ENCODE measurements at places on chromosomes 2 and 18.

DNA sequence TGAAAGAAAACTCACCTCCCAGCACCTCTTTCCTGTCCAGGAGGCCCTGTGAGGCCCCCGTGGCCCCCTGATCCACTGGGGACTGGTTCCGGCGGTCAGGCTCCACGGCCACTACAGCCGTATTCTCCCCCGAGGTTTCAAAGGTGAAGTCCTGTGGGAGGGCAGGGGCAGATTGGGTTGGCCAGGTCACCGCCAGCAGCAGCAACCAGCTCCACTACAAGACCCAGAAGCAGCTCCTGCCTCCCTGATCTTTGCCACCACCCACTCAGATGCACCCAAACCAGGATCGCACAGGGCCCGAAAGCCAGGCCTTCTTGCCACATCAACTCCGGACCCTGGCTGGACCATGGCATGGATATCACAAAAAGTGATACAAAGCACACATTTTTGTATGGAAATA is 21.9 kb downstream of the SDC1 start:
- DNase-seq, result no peak

DNA sequence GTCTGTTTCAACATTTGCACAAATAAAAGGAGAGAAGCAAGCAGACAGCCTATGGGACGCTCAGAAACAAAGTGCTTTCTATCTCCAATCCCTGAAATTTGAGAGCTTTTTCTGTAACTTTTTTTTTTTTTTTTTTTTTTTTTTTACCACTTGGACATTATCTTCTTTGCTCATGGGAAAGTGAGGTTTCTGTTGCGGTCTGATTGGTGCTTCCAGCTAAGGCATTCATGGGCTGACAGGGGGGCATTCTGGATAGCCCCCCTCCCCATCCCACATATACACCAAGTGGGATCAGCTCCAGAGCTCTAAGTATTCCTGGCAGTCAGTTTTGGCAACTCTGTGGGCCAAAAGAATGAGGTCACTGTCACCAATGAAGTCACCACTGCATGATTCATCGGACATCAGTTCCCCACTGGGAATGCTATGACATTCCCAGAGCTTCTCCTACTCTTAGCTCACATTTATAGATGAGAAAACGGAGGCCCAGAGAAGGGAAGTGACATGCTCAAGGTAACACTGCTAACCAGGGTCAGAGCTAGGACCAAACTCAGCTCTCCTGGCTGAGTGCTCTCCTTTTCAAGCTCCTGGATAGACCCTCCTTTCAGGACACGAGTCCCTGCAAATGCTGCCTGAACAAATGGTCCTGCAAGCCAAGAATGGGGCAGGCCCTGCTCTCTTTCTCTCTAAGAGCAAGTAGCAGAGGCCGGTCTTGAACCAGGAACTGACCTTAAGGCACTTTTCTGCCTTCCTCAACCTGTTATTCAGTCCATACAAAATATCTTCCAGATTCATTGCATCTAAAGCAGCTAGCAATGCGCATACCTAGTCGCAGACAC is 61.3 kb downstream of the TMEM247 start:
- DNase-seq, result no peak

- DNase-seq, result no peak
These were observed 29.6 kb downstream of the ARHGAP15 start for GRCh38 chr2:143158551-143159485.

DNA sequence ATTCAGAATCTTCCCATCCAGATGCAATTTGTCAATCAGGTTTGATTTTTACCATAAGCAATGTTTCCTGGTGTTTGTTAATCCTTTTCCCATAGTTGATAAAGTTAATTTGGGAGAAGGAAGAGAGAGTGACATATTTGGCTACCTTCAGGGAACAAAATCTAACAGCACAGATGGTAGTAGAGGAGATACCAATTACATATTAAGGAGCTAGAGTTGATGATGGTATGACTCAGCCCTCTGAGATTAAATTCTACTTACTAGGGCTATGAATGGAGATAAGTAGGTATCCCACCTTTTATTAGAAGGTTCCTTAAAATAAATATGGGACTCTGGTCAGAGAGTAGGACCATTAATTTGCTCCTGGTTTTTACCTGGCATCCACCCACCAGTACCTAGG is 139.7 kb downstream of the EHBP1 start:
- no peak for DNase-seq

DNA sequence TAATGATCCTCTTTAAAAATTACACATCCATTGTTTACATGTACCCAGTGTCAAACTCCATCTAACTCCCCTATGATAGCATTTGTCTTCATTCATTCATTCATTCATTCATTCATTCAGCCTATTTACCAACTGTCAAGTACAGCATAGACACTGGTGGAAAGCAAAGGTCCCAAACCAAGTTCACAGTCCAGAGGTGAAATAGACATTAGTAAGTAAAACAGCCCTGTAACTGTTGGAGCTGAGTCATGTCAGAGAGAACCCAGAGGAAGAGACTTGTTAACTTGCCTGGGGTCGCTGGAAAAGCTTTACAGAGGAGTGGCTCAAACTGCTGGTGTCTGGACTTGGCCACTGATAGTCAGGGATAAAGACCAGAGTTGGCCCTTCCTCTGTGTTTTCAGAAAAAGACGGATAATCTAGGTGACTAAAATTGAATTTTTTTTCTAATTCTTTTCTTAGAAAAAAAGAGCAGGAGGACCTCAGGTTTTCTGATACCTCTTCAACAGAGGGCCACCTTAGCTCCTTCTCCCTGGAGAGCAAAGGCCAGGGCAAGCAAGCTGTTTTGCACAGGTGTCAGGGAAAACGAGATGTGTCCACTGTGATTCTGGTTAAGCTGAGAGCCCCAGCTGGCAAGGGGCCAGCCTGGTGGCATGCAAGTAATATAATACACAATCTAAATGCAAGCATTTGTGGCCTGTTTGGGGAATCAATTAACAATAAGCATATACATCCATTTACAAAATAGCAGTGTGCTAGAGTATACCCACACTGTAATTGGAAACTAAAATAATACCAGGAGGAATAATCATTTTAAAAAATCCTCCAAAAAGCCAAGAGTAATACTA is 96.7 kb upstream of the SLC14A2 start:
- no peak for DNase-seq
